ENCODE measurements at places on chromosomes 7 and 10. TPM values are rescaled to one million over a fixed set of nuclear protein-coding genes. Genes with fewer than 3 reads are reported as not detected.
A peak's percentile ranks its signal among the peaks of the same experiment; 100 is the strongest.

DNA sequence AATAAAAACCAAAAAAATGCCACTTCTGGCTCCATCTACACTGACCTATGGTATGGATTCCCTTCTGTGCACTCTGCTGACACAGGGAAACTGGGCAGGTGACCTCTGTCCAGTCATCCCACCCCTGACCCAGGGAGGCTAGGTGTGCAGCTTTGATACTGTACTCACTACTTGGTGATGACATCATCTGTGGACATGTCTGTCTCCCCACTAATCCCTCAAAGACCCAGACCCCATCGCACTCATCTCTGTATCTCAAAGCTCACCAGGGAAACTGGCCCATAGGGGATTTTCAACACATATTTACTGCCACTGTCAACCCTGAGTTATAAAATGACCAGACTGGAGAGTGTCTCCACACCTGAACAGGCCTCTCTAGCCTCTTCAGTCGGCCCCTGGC is 10.6 kb downstream of the SGMS1 start:
- H3K36me3 ChIP-seq: no peaks in the 10 kb centered on the region
- DNase-seq: no peak
- no peak overlapping the region for H3K27ac ChIP-seq
- peaks cover 20% of the 10 kb centered on the region for H3K4me1 ChIP-seq

DNA sequence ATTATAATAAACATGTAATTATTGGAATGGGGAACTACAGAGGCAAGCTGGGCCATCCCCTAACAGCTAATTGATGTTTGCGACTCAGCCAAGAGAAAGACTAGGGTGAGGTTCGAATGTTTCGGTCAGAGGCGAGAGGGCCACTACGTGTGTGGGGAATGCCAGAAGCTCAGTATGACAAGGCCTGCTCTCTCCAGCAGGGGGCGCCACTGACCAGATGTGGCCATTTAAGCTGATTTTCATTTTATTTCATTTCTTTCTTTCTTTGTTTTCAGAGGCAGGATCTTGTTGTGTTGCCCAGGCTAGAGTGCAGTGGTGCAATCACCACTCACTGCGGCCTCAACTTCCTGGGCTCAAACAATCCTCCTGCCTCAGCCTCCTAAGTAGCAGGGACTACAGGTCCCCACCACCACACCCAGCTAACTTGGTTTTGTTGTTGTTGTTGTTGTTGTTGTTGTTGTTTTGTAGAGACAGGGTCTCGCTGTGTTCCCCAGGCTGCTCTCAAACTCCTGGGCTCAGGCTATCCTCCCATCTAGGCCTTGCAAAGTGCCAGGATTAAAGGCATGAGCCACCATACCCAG is 38.1 kb downstream of the TMEM130 start:
- H3K27me3 ChIP-seq: no peaks in the 10 kb centered on the region
- H3K36me3 ChIP-seq: no peaks in the 10 kb centered on the region
- no peak overlapping the region for H3K27ac ChIP-seq

GRCh38 chr7:5525271-5526099 is 101.9 kb upstream of the TNRC18 start:
- peak; percentile 58 for DNase-seq
- H3K27me3 ChIP-seq: peaks cover 3% of the 10 kb centered on the region
- H3K36me3 ChIP-seq: peaks cover 50% of the 10 kb centered on the region
- H3K4me3 ChIP-seq: peak overlapping the region; percentile 98
- peaks cover 30% of the 10 kb centered on the region for H3K4me1 ChIP-seq

The PON1 gene
- not detected for total RNA-seq

DNA sequence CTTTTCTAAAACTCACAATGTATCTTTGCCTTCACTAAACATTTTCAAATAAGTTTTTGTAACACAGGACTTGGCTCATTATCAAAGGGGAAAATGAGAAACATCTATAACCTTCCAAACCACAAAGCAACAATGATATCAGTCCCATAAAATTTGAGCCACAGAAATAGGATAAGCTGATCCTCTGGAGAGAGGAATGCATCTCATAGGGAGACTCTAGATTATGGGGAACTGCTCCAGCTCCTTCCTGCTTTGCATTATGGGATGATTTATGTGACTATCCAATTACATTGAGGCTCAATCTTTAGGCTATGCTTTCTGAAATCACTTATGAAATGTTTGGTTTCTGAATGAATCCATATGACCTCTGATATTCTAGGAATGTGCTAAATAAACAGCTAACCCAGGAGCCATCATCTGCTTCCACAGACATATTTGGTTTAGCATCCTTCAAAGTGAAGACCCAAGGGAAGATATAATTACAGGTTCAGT is 70.4 kb downstream of the CUBN start:
- H3K4me1 ChIP-seq: peaks cover 4% of the 10 kb centered on the region
- H3K27ac ChIP-seq: no peak overlapping the region
- H3K36me3 ChIP-seq: peaks cover 2% of the 10 kb centered on the region

- no peak overlapping the region for H3K27ac ChIP-seq
- no peak overlapping the region for H3K4me3 ChIP-seq
- H3K27me3 ChIP-seq: peaks cover 6% of the 10 kb centered on the region
- no peaks in the 10 kb centered on the region for H3K36me3 ChIP-seq
- peaks cover 14% of the 10 kb centered on the region for H3K4me1 ChIP-seq
Observed at GRCh38 chr7:149188637-149189259, 6.6 kb upstream of the ZNF282 start.

GRCh38 chr7:127392182-127392565 is 334 bp downstream of the ZNF800 start:
- H3K4me1 ChIP-seq: peaks cover 58% of the 10 kb centered on the region
- no peaks in the 10 kb centered on the region for H3K27me3 ChIP-seq
- H3K27ac ChIP-seq: peak overlapping the region; percentile 98
- peak overlapping the region; percentile 87 for H3K4me3 ChIP-seq
- H3K36me3 ChIP-seq: peaks cover 33% of the 10 kb centered on the region

DNA sequence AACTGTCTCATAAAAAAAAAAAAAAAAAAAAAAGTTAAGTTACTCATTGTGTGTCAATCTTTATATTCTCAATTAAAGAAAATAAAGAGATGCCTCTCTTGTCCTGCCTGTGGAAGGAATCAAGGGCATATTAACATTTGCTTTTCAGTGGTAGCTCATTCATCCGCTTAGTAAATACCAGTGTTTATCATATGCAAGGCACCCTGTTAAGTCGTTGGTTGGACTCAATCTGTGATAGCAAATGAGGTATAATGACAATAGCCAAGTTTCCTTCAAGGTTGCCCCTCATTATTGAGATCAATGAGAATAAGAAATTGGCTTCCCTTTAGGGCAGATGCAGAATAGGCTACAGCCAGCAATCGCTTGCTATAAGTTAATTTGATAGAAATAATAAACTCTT is 812.7 kb upstream of the COBL start:
- no peaks in the 10 kb centered on the region for H3K36me3 ChIP-seq
- no peak overlapping the region for H3K4me3 ChIP-seq
- H3K4me1 ChIP-seq: no peaks in the 10 kb centered on the region
- H3K27me3 ChIP-seq: no peaks in the 10 kb centered on the region
- no peak for DNase-seq
- H3K27ac ChIP-seq: no peak overlapping the region

The TMEM130 gene
- total RNA-seq: not detected

The MACROH2A2 gene
- 6.3 TPM for total RNA-seq

GRCh38 chr10:100528123-100528886 is 1.4 kb downstream of the NDUFB8 start:
- H3K36me3 ChIP-seq: peaks cover 35% of the 10 kb centered on the region
- H3K27me3 ChIP-seq: no peaks in the 10 kb centered on the region
- peak overlapping the region; percentile 98 for H3K27ac ChIP-seq
- H3K4me1 ChIP-seq: peaks cover 42% of the 10 kb centered on the region

DNA sequence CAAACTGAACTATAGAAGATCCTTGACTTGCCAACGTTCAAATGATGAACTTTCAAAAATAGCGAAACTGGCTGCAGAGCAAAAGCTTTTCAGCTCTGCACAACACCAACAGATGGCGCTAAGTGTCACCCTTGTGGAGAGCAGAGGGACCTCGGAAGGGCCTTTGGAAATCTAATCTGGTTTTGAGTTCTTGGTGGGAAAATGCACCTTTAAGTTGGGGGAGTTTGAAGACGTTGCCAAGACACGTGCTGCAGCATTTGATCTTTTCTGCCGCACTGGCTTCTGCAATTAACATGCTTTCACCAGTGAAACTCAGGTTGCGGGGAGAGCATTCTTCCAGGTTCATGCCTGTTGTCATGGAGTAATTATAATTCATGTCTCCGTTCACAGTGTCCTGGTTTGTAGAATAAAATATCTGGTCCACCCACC is 26.3 kb upstream of the WDR11 start:
- H3K4me3 ChIP-seq: no peak overlapping the region
- no peaks in the 10 kb centered on the region for H3K4me1 ChIP-seq
- H3K27ac ChIP-seq: no peak overlapping the region

GRCh38 chr10:17891435-17891834 is 60.3 kb upstream of the SLC39A12 start:
- no peak for DNase-seq
- H3K4me3 ChIP-seq: no peak overlapping the region
- no peaks in the 10 kb centered on the region for H3K27me3 ChIP-seq
- no peaks in the 10 kb centered on the region for H3K4me1 ChIP-seq
- no peaks in the 10 kb centered on the region for H3K36me3 ChIP-seq

DNA sequence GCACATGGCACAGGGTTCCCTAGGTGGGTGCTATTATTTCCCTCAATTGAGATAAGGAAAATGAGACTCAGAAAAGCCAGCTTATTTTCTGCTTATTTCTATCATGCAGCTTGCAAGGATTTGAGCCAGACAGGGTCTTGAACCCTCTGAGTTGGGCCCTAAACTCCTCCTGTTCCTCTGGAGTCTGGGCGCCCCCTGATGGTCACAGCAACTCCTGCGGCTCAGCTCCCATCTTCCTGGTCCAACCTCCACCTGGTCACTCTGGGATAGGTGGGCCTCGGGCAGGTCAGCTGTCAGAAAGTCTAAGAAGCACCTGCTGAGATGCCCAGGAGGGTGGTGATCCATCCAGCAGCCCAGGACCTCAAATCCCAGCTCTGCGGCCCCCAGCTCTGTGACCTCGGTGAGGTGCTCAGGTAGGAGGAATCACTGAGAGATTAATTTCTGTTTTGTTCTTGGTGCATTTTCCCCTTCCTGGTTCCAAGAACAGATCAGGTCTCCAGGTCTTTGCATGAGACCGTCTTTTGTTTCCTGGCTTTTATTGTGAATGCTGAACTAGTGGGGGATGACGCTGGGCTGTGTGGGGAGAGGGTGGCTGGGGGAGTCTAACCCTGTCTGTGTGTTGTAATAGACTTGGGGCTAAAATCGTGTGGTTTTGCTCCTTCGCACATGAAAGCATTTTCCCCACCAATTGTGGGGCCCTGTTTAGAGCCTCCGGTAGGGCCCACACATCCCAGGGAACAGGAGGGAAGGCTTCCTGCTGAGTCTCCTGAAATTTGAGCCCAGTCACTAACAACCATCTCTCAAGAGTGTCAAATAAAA is 32.8 kb downstream of the TMEM130 start:
- no peak overlapping the region for H3K27ac ChIP-seq
- no peaks in the 10 kb centered on the region for H3K36me3 ChIP-seq
- no peak overlapping the region for H3K4me3 ChIP-seq
- peaks cover 6% of the 10 kb centered on the region for H3K27me3 ChIP-seq
- DNase-seq: peak; percentile 42
- no peaks in the 10 kb centered on the region for H3K4me1 ChIP-seq

- no peak for DNase-seq
- no peaks in the 10 kb centered on the region for H3K27me3 ChIP-seq
- H3K27ac ChIP-seq: no peak overlapping the region
- no peaks in the 10 kb centered on the region for H3K4me1 ChIP-seq
Observed at GRCh38 chr10:130220251-130221185, 84.3 kb downstream of the GLRX3 start.

DNA sequence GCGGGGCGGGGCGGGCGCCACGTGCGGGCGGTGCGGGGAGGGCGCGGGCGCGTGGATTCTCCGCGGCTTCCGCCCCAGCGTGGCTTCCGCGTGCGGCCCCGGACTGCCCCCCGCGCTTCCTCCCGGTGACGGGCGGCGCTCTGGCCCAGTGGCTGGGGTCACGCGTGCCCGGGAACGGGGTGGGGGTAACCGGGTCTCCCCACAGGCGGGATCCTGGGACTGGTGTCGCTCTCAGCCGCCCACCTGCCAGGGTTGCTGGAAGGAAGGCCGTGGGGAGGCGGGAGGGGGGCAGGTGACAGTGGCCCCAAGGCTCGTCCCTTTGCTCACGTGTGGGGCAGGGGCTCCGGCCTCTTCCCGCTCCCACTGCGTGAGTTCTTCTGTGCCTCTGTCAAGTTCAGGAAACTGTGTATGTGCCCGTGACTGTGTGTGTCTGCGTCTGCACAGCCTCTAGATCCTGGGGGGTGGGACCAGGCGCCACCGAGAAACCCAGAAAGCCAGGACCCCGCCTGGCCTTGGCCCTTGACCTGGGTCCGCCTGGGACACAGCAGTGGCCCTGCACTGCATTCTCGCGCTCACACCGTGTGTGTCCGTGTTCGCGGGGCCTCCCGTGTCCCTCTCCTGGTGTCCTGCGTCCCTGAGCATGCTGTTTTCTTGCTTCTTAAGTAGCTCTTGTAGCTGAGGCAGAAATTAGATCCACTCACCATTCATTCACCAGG is 919 bp downstream of the MAFK start:
- peak overlapping the region; percentile 90 for H3K27ac ChIP-seq
- H3K4me1 ChIP-seq: peaks cover 32% of the 10 kb centered on the region
- peaks cover 9% of the 10 kb centered on the region for H3K27me3 ChIP-seq
- no peaks in the 10 kb centered on the region for H3K36me3 ChIP-seq

The COL26A1 gene
- not detected for total RNA-seq

The DNA2 gene
- 53.3 TPM for total RNA-seq

- H3K27me3 ChIP-seq: no peaks in the 10 kb centered on the region
- peak overlapping the region; percentile 41 for H3K27ac ChIP-seq
- H3K4me3 ChIP-seq: no peak overlapping the region
- H3K36me3 ChIP-seq: peaks cover 62% of the 10 kb centered on the region
- peaks cover 31% of the 10 kb centered on the region for H3K4me1 ChIP-seq
Observed at GRCh38 chr10:86440874-86441843, 74.6 kb upstream of the GRID1 start.

The GPR141 gene
- total RNA-seq: 0.30 TPM

DNA sequence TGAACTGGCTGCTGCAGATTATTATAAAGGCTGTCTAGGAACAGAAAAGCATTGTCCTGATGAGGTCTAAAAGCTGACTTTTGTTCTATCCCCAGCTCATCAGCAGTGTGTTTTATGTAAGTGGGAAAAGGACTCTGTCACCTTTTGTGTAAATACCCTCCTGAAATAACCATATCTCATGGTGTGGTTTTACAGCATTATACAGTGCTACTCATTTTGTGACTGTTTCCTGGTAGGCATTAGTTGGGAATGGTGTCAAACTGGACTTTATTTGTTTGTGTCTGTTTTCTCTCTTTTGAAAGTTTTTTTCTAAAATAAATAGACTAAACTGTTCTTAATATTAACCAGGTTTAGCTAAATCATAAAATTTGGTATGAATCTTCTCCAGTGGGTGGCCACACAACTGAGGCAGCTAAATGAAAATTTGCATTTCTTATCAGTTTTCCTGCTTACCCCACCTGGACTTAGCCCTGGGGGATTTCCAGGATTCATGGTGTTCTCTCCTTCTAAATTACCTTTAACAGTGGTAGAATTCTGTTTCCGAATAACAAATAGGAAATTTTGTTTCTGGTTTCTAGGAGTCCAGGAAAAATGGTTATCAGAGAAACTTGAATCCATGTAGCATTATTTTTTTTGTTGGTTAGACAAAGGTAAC is 140.9 kb downstream of the LHFPL3 start:
- no peak for DNase-seq
- H3K27me3 ChIP-seq: no peaks in the 10 kb centered on the region
- H3K4me1 ChIP-seq: no peaks in the 10 kb centered on the region
- no peak overlapping the region for H3K4me3 ChIP-seq

GRCh38 chr10:42981358-42982236 is 95.3 kb upstream of the RET start:
- no peaks in the 10 kb centered on the region for H3K27me3 ChIP-seq
- DNase-seq: peak; percentile 38
- no peak overlapping the region for H3K27ac ChIP-seq
- no peaks in the 10 kb centered on the region for H3K36me3 ChIP-seq

GRCh38 chr10:317271-317769 is 182.1 kb downstream of the ZMYND11 start:
- peaks cover 9% of the 10 kb centered on the region for H3K4me1 ChIP-seq
- DNase-seq: peak; percentile 31
- H3K36me3 ChIP-seq: peaks cover 3% of the 10 kb centered on the region
- no peaks in the 10 kb centered on the region for H3K27me3 ChIP-seq
- H3K4me3 ChIP-seq: no peak overlapping the region

The ATRNL1 gene
- 0.35 TPM for total RNA-seq
